Cardiac fibroblast (primary cell): ENCODE measurements at places on chromosomes 5 and 9.

DNA sequence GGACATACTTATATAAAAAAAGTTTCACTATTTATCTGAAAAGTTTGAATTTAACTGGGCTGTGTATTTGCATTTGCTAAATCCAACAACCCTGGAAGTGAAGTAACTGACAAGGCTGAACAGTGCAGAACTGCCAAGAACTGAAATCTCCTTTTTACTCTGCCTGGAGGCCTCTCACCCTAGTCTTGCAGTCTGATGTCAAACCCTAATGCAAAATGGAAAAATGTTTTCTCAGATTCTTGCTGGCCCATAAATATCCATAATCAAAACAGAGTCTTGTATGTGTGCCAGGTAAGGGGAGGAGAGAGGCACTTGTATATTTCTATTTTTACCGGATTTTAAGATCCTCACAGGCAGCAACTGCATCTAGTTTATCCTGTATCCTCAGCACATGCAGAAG is 432.7 kb upstream of the KLF4 start:
- DNase-seq = no peak

- DNase-seq = peak; percentile 42
Observed at GRCh38 chr5:16600397-16600796, 16.4 kb downstream of the RETREG1 start.

DNA sequence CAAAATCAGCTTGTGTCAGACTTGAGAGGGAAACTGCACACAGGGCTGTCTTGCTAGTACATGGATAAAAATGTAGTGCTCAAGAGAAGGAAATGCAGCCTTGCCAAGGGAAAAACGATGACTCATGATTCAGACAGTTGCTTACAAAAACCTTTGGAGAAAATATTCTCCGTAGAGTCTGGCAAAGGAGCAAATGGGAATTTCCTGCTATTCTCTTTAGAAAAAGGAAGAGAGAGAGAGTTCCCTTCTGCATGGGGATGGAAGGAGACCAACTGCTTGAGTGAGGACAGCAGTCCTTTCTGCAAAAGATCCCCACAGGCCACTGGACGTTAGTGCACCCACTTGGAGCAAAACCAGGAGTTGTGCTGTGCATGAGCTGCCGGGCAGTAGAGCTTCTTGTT is 7.6 kb downstream of the IFNB1 start:
- DNase-seq = peak; percentile 98

- no peak for DNase-seq
Observed at GRCh38 chr9:6790866-6791265, 33.1 kb downstream of the KDM4C start.

GRCh38 chr5:146910239-146910638 is 31.7 kb upstream of the PPP2R2B start:
- no peak for DNase-seq

- no peak for DNase-seq
Observed at GRCh38 chr5:117859176-117859575, 1129.2 kb downstream of the DTWD2 start.

DNA sequence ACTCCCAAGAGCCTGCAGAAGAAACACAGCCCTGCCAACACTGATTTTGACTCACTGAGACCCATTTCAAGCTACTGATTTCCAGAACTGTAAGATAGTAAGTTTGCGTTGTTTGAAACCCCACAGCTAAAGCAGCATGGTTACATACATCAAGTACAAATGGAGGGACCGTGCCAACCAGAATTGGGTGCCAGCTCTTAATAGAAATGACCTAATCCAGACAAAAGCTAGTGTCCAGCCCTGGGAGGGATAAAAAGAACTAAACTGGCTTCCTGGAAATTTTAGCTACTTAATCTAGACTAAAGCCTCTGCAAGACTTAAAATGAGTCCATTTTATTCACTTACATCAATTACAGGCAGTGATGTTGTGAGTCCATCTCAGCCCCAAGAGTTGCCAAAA is 122.6 kb downstream of the ADAMTS12 start:
- DNase-seq = peak; percentile 19

GRCh38 chr5:134851307-134851923 is 5.6 kb downstream of the C5orf24 start:
- peak; percentile 72 for DNase-seq

DNA sequence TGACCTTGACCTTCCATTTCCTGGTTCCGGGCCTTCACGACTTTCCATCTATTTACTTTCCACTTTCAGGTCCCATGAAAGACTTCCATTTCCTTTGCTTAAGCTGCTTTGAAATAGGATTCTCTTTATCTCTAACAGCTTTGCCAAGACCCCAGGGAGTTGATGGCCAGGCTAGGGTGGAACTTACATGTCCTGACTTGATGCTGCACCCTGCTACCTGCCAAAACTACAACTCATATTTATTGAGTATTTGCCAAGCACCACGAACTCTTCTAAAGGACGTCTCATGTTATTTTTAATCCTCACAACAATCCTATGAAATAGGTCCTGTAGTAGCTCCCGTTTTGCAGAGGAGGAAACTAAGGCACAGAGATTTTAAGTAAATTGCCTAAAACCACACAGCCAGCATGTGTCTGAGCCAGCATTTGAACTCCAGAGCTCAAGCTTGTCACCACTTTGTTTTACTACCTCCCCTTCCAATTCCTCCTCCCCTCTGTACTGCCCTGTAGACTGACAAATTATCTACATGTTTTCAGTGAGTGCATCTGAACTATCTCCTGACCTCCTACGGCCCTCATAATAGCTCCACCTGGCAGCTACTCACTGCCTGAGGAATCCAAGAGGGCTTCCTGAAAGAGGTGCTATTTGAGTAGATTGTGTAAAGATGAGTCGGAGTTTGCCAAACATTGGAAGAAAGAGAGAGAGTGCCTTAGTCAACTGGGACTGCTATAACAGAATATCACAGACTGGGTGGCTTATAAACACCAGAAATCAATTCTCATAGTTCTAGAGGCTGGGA is 38.4 kb upstream of the SMIM23 start:
- DNase-seq = no peak

DNA sequence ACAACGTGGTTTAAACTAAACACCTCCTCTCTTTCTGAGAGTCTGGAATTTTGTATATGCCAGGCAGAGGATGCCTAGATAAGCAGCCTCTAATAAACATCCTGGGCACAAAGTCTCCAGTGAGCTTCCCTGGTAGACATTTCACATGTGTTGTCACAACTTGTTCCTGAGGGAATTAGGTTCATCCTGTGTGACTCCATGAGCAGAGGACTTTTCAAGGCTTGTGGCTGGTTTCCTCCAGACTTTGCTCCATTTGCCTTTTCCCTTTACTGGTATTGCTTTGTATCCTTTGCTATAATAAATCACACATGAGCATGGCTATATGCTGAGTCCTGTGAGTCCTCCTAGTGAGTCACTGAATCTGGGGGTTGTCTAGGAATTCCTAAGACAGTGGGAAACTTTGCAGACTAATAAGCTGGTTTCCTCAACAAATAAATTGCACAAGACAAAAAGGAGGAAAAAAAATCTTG is 77.4 kb downstream of the NR2F1-AS1 start:
- DNase-seq = peak; percentile 86

GRCh38 chr5:168989731-168990505 is 311.0 kb downstream of the SLIT3 start:
- no peak for DNase-seq

GRCh38 chr9:116331241-116331640 is 177.7 kb downstream of the PAPPA start:
- no peak for DNase-seq

DNA sequence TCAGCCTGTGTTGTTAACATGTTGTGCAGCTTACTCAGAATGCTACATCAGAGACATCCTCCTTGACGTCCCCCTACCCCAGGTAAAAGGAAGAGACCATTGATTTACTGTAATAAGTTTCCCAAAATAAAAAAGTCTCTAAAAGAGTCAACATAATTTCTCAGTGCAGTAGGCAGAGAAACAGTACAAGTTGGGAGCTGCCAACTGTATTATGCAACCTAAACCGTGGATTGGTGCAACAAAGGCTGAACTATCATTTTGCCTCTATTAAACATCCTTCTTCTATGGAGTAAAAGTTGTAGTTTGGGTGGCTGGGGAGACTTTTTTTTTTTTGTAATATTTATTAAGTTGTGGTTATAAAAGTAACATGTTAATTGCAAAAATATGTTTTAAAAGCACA is 208.0 kb downstream of the NR3C1 start:
- DNase-seq = peak; percentile 68

- DNase-seq = no peak
Observed at GRCh38 chr5:55521881-55522280, 12.9 kb downstream of the PLPP1 start.

GRCh38 chr9:97788763-97789663 is 64.0 kb upstream of the FOXE1 start:
- peak; percentile 18 for DNase-seq

- peak; percentile 99 for DNase-seq
Observed at GRCh38 chr9:130780865-130781504, 54.1 kb upstream of the ABL1 start.

GRCh38 chr5:175463641-175464040 is 14.7 kb upstream of the SFXN1 start:
- no peak for DNase-seq

GRCh38 chr5:137728048-137728447 is 7.8 kb downstream of the KLHL3 start:
- no peak for DNase-seq

GRCh38 chr9:126777733-126778132 is 27.1 kb upstream of the ZBTB43 start:
- no peak for DNase-seq

- DNase-seq = peak; percentile 49
Observed at GRCh38 chr5:125295405-125295872, 549.0 kb upstream of the ZNF608 start.

GRCh38 chr5:89849830-89850512 is 559.6 kb downstream of the CETN3 start:
- peak; percentile 34 for DNase-seq

- DNase-seq = no peak
Observed at GRCh38 chr5:39273314-39273954, 54.1 kb upstream of the FYB1 start.

- no peak for DNase-seq
Observed at GRCh38 chr5:168364151-168364661, 72.8 kb downstream of the WWC1 start.

DNA sequence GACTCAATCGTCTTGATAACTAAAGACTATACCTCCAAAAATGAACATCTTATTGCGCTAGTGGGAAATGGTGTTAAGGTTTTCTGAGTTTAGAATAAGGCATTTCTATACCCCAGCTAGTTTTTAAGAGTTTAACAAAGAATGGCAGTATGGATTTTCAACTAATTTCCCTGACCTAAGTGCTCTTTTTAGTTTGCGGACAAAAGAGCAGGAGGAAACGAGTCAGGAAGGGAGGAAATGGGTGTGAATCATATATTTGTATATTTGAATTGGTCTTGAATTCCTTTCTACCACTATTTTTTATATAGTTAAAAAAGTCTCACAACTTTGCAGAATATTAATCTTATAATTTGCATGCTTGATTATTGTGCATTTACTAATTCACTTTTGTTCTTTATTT is 516.3 kb upstream of the ZNF608 start:
- peak; percentile 31 for DNase-seq

DNA sequence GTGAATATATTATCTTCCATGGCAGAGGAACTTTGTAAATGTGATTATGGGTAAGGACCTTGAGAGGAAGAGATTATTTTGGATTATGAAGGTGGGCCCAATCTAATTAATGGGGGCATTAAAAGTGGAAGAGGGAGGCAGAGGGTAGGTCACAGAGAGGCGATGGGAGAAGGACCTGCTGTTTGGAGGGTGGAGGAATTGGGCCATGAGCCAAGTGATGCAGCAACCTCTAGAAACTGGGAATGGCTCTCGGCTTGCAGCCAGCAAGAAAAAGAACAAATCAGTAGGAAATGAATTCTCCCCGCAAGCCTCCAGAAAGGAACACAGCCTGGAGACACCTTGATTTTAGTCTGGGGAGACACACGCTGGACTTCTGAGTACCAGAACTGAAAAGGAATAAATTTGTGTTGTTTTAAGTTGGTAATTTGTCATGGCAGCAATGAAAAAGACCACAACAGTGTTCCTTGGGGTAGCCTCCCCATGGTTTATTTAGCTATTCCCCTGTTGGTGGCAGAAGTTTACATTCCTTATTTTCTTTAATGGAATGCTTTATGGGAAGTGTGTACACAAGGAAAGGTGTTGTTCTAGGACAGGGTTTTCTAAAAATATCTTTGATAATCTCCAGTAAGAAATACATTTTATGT is 103.6 kb downstream of the HSPA4 start:
- no peak for DNase-seq

DNA sequence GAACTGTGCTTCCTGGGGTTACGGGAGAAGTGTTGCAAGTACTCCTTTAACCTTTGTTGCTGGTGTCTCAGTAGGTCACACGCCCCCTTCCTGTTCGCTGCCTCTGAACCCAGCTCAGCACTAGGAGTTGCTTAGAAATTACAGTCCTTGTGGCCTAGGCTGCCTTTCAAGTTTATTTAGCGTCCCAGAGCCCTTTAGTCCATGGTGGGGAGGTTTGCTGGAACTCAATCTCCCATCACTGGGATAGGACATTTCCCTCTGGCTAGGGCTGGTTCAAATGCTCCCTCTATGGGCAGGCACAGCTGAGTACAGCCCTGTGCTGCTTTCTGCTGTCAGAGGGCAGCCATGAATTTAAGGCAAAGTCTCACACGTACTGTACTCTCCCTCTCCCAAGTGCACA is 4.7 kb downstream of the IFNA8 start:
- DNase-seq = no peak

GRCh38 chr5:93532370-93532769 is 48.6 kb downstream of the NR2F1-AS1 start:
- DNase-seq = peak; percentile 99

DNA sequence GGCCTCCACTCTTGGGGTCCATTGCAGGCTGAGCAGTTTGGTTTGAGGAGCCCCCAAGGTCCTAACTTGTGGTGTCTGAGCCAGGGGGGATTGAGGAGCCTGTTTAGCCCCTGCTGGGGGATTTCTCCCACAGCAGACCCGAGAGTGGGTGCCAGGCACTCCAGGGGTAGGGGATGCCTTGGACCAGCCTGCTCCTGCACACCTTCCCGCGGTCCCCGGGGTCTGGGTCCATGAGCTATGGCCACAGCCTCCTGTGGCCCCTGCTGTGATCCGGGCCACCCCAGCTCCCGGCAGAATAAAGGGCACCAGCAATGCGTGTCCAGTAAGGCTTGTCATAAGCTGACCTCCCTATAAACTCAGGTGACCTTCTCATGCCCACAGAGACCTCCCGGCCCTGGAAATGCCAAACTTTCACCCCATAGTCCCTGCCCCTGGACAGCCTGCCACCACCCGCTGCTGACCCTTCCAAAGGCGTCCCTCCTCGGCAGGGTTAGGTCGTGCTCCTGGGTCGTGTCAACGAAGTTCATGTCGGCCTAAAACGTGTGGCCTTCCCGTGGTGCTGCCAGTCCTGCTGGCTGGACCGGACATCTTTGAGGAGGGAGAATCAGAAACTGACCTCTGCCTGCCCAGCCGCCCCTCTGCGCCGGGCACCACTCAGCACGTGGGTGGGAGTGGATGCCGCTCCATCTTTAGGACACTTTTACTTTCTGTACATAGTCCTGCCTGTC is 137.6 kb downstream of the MRPL36 start:
- DNase-seq = no peak

DNA sequence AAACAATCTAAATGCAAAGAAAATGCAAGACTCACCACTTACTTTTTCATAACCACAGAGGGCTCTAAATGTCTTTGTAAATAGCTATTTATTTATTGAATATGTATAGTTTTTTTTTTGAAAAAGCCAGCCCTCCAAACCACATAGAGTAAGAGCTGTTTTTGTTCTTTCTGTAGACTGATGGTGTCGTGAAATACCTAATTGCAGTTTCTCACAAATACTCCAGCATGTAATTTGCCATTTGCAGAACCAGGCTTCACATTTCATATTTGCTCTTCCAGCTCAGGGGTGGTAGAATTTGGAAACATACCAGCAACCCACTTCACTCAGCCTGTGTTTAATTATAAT is 159.8 kb downstream of the TMC1 start:
- DNase-seq = no peak
